Natural killer cell treated with Interleukin-12 subunit alpha and Interleukin-12 subunit beta and Interleukin-15 and Interleukin-18, amount 100 ng/mL, for 72 hours (primary cell): ENCODE measurements at places on chromosomes 5 and 9. TPM values are rescaled to one million over a fixed set of nuclear protein-coding genes. Genes with fewer than 3 reads are reported as not detected.

DNA sequence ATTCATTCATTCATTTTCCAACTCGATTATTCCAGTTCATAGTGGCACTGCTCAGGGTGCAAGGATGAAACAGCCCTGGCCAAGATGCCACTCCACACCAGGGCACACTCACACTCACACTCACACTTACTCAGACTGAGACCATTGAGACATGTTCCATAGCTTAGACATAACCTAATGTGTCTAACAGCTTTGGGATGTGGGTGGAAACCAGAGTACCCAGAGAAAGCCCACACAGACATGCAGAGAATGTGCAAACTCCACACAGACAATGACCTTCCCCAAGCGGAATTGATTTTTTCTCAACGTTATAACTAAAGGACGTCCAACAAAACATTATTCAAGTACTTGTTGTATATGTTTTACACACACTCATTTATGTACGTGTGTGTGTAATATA, 1363.5 kb downstream of the EFNA5 start:
- no peaks in the 10 kb centered on the region for H3K4me1 ChIP-seq
- no peak overlapping the region for H3K27ac ChIP-seq
- DNase-seq = no peak
- no peaks in the 10 kb centered on the region for H3K36me3 ChIP-seq
- no peak overlapping the region for H3K4me3 ChIP-seq

GRCh38 chr5:109701252-109701651, 11.5 kb downstream of the MAN2A1 start:
- peak overlapping the region; percentile 2 for H3K27ac ChIP-seq
- no peaks in the 10 kb centered on the region for H3K27me3 ChIP-seq
- H3K36me3 ChIP-seq = peaks cover 5% of the 10 kb centered on the region
- no peak for DNase-seq
- H3K4me3 ChIP-seq = no peak overlapping the region
- peaks cover 58% of the 10 kb centered on the region for H3K4me1 ChIP-seq

DNA sequence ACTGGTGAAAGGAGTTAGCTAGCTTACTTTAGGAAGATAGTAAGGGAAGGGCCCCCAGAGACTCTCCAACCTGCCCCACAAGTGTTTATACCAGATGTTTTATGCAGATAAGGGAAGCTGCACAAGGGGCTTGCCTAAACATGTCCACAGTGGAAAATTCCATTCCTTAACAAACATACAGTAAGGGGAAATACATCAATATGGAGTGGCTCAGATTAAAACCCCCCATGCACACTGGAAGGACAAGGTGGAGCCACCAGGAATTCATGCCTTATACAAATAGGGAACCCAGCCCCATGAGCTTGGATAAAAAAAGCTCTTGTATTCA, 106.3 kb upstream of the GPBP1 start:
- DNase-seq = no peak
- H3K4me1 ChIP-seq = no peaks in the 10 kb centered on the region
- no peak overlapping the region for H3K4me3 ChIP-seq
- peaks cover 23% of the 10 kb centered on the region for H3K27me3 ChIP-seq

DNA sequence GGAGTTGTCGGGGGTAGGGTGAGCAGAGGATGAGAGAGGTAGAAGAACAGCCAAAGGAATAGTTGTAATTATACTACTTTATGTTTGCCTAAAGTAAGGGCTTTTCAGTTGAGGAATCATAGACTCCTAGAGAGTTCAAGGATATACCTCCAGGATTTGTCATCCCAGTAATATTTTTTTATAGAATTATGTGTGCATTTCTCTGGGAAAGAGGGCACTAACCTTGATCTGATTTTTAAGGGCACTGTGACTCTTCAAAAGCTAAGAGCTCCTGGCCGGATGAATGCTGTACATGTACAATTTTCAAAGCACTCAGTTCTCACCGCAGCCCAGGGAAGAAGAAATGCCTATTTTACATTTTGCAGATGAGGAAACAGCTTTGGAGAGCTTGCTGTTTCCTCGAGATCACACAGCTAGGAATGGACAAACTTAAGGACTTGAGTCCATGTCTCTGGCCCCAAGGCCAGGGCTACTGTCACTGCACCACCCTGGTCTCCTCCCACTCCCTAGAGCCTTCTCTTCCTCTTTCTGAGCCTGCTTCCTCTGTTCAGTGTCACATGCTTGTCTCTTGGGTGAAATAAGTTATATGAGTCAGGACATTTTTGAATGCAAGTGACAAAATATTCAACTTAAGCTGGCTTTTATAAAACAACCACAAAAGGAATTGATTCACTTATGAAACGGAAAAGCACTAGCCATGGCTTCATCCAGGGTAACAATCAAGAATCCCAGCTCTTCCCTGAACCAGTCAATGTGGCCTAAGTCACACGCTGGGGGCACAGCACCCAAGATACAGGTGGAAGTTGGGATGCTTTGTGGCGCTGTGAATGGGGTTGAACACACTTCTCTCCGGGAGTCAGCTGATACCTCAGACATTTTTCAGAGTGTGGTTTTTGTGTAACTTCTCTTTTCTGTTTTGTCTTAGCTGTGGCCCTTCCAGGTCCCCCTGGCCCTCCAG, 45.7 kb upstream of the TGFBR1 start:
- H3K27me3 ChIP-seq = no peaks in the 10 kb centered on the region
- peak overlapping the region; percentile 93 for H3K27ac ChIP-seq
- H3K4me1 ChIP-seq = peaks cover 76% of the 10 kb centered on the region
- peak; percentile 69 for DNase-seq
- H3K36me3 ChIP-seq = peaks cover 10% of the 10 kb centered on the region

LRRC19 gene
- total RNA-seq = not detected

ALDH1A1 gene
- total RNA-seq = not detected

SHC3 gene
- total RNA-seq = not detected

DNA sequence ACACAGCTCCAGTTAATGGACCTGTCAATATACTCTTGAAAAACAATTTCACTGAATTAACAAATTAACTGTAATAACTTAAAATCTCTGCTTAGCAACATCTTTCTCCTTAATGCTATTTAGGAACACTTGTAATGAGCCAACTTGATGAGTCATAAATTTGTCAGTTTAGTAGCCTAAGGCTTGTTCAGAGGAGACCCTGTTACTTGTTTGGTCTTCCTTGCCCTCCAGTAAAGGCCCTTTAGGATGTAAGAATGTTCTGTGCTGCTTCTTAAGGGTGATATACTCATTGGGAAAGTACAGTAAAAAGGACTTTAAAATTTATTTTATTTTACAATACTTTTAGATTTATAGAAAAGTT, 11.4 kb upstream of the MATR3 start:
- no peak overlapping the region for H3K4me3 ChIP-seq
- no peak overlapping the region for H3K27ac ChIP-seq
- H3K36me3 ChIP-seq = peaks cover 26% of the 10 kb centered on the region

DNA sequence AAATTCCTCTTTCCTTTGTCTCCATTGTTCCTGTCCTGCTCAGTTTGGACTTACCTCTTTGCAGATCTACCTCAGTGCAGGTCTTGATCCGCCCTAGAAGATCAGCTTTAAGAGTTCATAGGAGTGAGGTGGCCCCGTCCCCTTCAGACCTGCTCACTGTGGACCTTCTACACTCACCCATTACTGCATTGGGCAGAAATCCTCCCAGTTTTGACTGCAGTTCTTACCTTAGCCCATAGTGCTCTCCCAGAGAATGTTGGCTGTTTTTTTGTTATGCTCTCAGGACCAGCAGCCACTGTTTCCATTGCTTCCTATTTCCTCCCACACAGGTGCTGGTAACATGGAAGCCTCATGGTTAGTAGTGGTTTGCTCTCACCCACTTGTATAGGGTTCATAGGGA, 63.3 kb downstream of the GALNT10 start:
- H3K4me1 ChIP-seq = peaks cover 39% of the 10 kb centered on the region
- no peak for DNase-seq
- peaks cover 18% of the 10 kb centered on the region for H3K36me3 ChIP-seq
- no peaks in the 10 kb centered on the region for H3K27me3 ChIP-seq
- no peak overlapping the region for H3K27ac ChIP-seq
- no peak overlapping the region for H3K4me3 ChIP-seq

GRCh38 chr9:105968811-105969466, 274.6 kb downstream of the TMEM38B start:
- H3K4me3 ChIP-seq = no peak overlapping the region
- H3K27me3 ChIP-seq = peaks cover 3% of the 10 kb centered on the region
- no peak for DNase-seq
- H3K27ac ChIP-seq = no peak overlapping the region
- no peaks in the 10 kb centered on the region for H3K4me1 ChIP-seq

DNA sequence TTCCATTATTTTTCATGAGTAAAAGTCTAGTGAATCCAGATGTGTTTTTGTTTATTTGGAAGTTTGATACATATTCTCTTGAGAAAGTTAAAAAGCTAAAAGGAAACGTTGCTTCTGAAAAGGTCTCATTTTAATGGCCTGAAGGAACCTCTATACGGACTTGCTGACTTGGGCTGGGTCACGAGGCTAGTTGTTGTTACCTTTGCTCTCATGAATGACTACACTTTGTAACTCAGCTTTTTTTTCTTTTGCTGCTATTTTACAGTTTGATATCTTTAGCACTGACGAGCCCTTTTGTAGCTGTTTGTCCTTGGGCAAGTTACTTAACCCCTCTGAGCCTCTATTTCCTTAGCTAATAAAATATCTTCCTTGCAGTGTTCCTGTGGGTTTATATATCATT, 211.5 kb downstream of the PCSK5 start:
- no peaks in the 10 kb centered on the region for H3K4me1 ChIP-seq
- DNase-seq = no peak
- H3K36me3 ChIP-seq = peaks cover 6% of the 10 kb centered on the region
- no peak overlapping the region for H3K4me3 ChIP-seq
- H3K27me3 ChIP-seq = peaks cover 3% of the 10 kb centered on the region
- H3K27ac ChIP-seq = no peak overlapping the region

GMCL2 gene
- total RNA-seq = not detected

DNA sequence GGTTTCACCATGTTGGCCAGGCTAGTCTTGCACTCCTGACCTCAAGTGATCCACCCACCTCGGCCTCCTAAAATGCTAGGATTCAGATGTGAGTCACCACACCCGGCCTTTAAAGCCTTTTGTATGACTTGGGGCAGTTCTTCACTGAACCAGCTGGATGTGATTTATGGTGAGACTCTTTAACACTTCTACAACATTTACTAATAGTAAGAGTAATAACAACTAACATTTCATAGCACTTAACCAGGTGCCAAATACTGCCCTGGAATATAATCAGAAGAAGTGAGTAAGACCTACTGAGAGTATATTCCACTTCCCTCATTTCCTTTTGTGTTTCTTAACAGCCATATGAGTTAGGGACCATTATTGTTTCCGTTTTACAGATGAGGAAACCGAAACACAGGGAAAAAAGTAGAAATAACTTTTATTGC, 10.0 kb downstream of the ZSWIM6 start:
- DNase-seq = no peak
- H3K27me3 ChIP-seq = no peaks in the 10 kb centered on the region
- H3K4me3 ChIP-seq = no peak overlapping the region
- H3K4me1 ChIP-seq = peaks cover 18% of the 10 kb centered on the region

DNA sequence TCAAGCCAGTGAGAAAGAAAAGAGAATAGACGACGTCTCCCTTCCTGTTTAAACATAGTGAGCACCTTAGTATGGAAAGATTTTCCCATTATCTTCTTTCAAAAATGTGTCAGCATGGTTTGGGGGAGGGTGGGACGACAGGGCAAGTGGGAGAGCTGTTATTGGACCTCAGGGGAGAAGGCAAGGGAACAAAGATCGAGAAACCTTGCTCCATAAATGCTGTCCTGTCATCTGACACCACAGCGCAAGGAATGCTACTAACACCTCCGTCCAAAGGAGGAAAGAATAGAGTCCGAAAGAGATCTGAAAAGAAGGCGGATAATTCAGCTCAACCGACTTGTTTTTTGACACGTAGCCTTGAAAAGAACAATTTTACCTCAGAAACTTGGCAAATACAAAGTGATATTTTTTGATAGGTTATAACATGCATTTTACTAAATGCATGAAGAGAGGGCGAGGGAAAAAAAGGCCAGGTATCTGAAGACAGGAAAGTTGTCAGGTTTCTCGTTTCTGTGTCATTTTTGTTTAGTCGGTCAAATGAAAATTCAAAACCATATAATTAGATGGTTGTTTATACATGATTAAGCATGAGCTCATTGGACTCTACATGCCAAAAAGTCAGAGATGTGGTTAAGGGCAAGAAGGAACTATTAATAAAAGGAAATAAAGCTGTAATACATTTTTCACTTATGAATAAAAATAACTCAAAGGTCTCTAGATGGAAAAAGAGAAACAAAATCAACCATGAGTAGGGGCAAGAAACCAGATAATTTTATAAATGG, 155.7 kb downstream of the GLIS3 start:
- no peaks in the 10 kb centered on the region for H3K4me1 ChIP-seq
- DNase-seq = no peak
- H3K36me3 ChIP-seq = no peaks in the 10 kb centered on the region

DNA sequence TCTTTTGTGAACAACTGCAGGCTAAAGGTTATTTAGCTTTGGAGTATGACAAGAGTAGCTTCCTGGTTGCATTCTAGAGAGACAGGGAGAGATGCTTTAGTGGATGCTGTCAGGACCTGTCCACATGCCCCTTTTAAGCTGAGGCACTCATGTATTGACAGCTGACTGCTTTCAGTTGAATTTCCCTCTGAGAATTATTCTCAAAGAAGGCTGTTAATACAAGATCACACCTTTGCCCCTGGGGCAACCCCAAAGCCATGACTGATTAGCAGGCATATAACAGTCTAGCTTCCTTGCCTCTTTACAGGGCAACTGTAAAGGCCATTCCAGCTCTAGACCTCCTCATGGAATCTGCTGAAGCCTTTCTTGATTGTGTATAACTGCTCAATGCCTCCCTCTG, 117.6 kb upstream of the ATP10B start:
- DNase-seq = no peak
- H3K36me3 ChIP-seq = no peaks in the 10 kb centered on the region
- peaks cover 2% of the 10 kb centered on the region for H3K27me3 ChIP-seq
- H3K4me1 ChIP-seq = no peaks in the 10 kb centered on the region
- H3K4me3 ChIP-seq = no peak overlapping the region

DNA sequence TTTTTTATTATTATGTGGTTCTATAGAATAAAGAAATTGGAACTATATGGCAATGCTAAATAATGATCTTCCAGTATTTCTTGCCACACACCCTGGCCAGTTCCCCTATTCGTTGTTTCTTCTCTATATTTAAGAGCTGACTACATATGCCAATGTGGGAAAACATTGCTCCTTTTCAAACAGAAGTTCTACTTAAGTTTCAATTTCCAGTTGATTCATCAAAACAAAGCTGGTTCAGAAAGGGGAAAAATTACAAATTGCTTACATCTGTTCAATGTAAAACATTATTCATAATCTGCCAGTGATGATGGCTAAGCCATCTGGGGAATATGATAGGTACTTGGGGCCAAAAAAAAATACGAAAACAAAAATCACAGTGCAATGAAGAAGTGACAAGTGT, 76.9 kb downstream of the ST8SIA4 start:
- peak overlapping the region; percentile 47 for H3K4me3 ChIP-seq
- H3K27ac ChIP-seq = peak overlapping the region; percentile 69
- H3K4me1 ChIP-seq = peaks cover 45% of the 10 kb centered on the region
- H3K27me3 ChIP-seq = no peaks in the 10 kb centered on the region

RLN2 gene
- not detected for total RNA-seq

PRDM9 gene
- total RNA-seq = not detected

- H3K4me3 ChIP-seq = peak overlapping the region; percentile 43
- no peak overlapping the region for H3K27ac ChIP-seq
- peaks cover 49% of the 10 kb centered on the region for H3K4me1 ChIP-seq
- peaks cover 93% of the 10 kb centered on the region for H3K27me3 ChIP-seq
Measured at GRCh38 chr9:21967702-21968101, 26.5 kb downstream of the CDKN2A start.
